GM12864 (cell line): ENCODE measurements at places on chromosomes 2 and 18.

GRCh38 chr2:46669996-46670793, 190.8 kb downstream of the TMEM247 start:
- no peak for DNase-seq

DNA sequence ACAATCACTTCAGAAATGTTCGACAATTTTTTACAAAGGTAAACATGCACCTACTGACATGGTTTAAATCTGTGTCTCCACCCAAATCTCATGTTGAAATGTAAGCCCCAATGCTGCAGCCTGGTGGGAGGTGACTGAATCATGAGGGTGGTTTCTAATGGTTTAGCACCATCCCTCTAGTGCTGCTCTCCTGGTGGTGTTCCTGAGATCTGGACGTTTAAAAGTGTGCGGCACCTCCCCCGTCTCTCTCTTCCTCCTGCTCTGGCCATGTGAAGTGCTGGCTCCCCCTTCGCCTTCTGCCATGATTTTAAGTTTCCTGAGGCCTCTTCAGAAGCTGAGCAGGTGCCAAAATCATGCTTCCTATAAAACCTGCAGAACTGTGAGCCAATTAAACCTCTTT, 28.3 kb downstream of the MAP3K2 start:
- DNase-seq = no peak

DNA sequence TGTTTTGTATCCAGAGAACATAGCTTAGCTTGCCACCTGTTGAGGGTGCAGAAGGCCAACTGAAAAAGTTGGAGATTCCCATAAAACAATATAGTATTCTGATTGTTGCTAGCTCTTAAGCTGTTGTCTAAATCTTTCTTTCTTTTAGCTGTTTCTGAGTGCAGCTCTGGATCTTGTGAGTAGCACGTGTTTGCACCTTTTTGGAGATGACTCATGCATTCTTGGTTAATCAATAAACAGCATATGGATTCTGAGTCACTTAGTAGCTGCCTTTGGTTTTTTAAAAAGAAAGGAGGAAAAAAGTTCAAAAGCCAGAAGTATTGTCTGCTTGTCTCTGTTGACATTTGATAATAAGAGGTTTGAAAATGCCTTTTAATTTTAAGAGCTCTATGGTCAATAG, 483.0 kb upstream of the FSIP2 start:
- no peak for DNase-seq

- no peak for DNase-seq
These were observed 688 bp upstream of the WDR33 start for GRCh38 chr2:127811397-127812321.

DNA sequence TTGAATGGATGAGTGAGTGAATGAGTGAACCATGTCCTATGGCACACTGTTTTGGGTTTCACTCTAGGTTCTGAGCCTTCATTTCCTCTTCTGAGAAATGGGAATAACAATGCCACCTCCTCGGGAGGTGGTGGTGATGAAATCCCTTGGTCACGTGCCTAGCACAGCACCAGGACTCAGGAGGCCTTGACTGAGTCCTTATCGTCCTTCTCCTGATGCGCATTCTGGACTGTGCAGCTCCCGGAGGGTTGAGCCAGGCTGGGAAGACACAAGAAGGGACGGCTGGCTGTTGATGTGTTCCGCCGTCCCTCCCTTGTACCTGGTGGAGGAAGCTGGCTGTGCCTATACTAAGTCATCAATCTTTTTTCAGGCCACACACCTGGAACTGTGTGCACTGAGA, 437.3 kb downstream of the ZNF521 start:
- no peak for DNase-seq

- DNase-seq = peak; percentile 99
These were observed 2.0 kb upstream of the CAPN10 start for GRCh38 chr2:240584486-240585031.

DNA sequence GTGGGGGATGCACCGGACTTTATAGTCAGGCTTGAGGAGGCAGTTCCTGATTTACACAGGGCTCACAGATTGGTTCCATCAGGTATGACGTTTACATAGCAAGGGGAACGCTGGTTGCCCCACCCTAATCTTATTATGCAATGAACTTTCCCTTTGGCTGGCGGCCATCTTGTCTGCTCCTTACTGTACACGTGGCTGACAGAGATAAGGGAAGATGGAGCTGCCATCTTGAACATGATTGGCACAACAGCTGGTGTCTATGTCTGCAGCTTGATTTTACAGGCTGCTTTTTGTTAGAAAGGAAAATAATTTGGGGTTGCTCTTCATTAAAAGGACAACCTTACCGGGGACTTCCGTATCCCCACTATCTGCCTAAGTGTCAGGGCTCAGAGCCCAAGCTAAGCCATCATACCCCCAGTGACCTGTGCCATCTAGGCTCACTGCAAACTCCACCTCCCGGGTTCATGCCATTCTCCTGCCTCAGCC, 33.5 kb upstream of the ATG16L1 start:
- DNase-seq = no peak

DNA sequence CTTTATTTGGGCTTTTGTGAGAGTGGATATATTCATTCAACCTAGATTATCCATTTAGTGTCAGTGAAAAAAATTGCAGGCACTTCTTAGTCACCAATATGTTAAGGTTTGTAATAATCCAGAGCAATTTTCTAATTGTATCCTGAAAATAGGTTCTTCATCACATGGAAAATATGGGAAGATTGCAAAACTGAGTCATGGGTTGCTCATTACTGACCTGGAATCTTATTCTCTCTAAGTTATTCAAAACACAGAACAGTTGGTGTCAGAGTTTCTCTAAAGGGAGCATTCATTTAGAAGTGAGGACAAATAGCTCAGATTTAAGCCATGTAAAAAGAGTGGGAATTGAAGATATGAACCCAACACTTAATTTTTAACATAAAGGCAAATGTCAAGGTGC, 181.3 kb downstream of the IKZF2 start:
- no peak for DNase-seq

- no peak for DNase-seq
These were observed 14.8 kb upstream of the SMAD2 start for GRCh38 chr18:47944972-47945852.

DNA sequence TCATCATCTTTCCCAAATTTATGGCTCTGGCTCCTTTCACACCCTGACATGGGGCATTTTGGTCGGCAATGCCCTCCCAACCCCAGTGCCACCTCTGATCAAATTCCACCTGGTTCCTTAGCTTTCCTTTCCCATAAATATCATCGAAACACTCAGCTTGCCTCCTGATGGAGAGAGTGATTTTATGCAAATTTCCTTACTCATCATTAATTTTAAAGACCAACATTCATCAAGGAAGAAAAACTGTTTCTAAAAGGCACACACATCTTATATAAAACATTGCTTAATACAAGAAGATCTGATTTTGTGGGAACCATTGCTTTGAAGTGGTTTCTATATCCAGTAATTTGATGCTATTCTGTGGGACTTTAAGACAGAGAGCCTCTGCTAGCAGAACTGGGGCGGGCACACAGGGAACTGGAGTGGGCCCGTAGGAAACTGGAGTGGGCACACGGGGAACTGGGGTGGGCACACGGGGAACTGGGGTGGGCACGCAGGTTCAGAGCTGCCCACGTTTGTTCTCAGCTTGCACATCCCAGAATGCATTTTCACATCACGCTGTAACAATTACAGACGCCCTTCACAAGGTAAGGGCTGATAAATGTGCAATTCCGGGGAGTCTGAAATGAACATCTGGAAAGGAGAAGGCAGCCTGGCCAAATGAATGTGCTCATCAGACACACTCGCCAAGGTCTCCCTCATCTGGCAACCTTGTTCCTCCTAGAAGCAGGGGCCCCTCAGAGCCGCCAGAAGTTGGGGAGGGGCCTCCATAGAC, 174.2 kb downstream of the RTP5 start:
- no peak for DNase-seq

DNA sequence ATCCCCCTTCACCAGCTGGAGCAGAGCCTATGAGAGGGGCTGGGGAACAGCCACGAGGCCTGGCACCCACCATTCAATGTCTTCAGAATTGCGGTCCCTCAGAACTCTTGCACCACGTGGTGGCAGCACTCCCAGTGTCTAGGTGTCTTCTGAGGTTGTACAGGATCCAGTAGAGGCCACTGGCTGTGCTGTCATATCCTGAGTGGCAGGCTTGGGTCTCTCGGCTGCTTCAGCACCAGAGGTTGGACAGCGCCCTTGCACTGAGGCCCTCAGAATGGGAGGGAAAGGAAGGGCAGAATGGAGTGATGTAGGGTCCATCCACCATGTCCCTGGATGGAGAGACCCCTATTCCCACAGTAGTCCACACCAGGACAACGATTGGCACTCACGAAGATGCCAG, 112.0 kb upstream of the TEKT4 start:
- no peak for DNase-seq

DNA sequence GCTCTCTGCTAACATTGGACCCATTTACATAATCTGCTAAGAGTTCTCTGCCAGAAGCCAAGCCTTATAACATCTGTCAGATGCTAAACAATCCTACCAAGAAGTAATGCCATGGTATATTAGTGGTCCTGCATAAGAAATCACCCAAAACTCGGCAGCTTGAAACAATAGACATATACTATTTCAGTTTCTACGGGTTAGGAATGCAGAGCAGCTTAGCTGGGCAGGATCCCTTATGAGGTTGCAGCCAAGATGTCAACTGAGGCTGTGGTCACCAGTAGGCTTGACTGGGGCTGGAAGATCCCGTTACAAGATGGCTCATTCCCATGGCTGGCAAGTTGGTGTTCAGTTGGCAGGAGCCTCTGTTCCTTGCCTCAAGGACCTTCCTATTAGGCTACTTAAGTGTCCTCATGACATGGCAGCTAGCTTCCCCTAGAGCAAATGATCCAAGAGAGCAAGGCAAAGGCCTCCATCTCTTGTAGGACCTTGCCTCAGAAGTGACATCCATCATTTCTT, 25.1 kb upstream of the SOS1 start:
- no peak for DNase-seq

- DNase-seq = peak; percentile 49
These were observed 13.2 kb upstream of the SEH1L start for GRCh38 chr18:12934454-12935071.

- no peak for DNase-seq
These were observed 220.9 kb upstream of the EPHA4 start for GRCh38 chr2:221792971-221793521.

- DNase-seq = no peak
These were observed 314.7 kb downstream of the TXNL1 start for GRCh38 chr18:56323673-56324072.

DNA sequence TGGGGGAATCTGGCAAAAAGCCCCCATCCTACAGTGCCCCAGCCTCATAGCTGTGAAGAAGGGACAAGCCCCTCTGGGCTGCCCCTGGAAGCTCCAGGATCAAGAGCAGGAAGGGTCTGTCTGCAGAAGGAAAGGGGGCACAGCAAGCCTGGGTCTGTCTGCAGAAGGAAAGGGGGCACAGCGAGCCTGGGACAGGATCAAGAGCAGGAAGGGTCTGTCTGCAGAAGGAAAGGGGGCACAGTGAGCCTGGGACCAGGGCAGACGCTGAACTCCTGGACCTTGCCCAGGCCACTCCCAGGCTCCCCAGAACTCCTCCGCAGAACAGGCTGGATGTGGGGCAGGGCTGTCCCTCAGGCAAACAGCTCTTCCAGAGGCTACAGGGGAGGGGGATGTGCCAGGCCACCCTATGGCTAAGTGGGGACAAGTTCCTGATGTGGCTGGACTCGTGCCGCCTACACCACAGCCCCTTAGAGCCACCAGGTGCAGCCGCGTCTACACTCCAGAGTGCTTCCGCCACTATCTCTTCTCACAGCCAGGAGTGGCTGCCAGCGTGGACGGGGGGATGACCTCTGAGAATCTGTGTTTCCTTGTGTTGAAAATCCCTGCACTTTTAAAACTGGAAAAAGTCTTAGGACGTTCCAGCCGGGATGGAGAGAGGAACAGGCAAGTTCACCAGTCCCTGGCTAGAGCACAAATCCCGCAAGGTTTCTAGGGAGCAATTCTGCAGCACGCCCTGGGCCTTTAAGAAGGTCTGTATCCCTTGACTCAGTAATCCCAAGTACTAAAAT, 20.8 kb downstream of the KIF1A start:
- no peak for DNase-seq

DNA sequence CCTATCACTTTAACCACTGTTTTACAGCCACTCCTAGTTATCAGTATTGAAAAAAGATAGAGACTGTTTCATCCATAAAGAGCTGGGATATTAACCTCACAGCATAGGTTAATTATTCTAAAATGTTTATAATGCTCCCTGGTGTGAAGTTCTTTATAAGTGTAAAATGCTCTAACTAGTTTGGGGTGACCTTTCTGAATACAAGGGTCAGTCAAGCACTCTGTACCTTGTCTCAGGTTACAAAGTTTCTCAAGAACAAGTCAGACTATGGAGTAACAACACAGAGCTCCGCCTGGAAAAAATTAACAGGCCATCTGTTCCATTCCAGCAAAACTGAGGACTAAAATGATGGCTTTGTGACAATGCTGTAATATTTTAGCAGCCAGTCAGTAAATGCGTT, 107.4 kb downstream of the NOL4 start:
- no peak for DNase-seq

GRCh38 chr18:11840493-11840892, 10.7 kb upstream of the CHMP1B start:
- DNase-seq = no peak

DNA sequence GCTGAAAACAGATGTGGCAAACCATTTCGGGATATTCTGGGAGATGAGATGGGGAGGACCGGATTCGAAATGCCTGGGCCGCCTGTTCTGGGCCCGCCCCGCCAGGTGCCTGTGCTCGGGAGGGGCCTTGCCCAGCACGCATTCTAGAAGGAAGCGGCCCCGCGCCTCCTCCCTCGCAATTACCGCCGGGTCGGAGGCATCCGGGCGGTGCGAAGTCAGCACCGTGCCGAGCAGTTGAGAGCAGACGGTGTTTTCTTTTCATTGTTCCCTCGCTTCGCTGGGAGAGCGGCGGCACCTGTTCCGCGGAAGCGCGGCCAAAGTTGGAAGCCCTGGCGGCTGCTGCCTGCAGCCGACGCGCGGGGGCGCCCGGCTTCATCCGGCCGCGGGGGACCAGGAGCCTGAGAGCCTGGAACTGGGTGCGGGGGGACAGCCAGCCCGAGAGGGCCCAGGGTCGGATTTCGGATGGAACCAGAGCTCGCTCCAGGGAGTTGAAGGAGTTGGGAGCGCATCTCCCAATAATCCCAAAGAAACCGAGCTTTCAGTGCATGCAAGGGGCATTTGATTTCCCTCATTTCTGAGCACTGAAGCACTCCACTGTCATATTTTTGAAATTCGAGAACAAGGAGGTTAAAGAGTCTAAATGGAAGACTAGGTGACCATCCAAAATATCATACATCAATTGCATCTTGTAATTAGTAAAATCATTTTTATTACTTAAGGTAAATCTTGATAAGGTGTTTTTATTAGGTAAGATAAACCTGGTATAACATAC, 241.8 kb upstream of the RAB12 start:
- DNase-seq = no peak
